ENCODE measurements at places on chromosomes 1 and 21.
A peak's percentile ranks its signal among the peaks of the same experiment; 100 is the strongest.

- DNase-seq: no peak
These were observed 70.0 kb downstream of the KCTD3 start for GRCh38 chr1:215637041-215637573.

GRCh38 chr1:152084853-152085252 is 4.0 kb downstream of the TCHHL1 start:
- no peak for DNase-seq

- peak; percentile 10 for DNase-seq
These were observed 504 bp downstream of the SCCPDH start for GRCh38 chr1:246724731-246725095.

DNA sequence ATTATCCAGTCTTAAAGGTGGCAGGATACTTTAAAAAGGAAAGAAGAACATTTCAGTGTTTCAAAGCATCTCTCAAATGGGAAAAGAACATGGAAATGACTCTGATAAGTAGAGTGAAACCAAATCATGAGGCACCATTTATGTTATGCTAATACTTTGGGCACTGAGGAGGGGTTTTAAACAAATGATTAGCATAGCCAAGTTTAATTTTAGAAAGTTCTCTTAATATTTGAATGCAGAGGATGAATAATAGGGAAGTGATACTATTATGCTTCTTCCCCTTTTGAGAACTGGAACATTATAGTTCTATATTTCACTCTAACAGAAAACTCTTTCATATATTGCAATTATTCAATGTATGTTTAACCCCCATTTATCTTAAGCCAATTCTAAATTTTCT is 1181.9 kb upstream of the PRMT6 start:
- no peak for DNase-seq

GRCh38 chr1:225446595-225446960 is 18.7 kb upstream of the LBR start:
- DNase-seq: no peak

DNA sequence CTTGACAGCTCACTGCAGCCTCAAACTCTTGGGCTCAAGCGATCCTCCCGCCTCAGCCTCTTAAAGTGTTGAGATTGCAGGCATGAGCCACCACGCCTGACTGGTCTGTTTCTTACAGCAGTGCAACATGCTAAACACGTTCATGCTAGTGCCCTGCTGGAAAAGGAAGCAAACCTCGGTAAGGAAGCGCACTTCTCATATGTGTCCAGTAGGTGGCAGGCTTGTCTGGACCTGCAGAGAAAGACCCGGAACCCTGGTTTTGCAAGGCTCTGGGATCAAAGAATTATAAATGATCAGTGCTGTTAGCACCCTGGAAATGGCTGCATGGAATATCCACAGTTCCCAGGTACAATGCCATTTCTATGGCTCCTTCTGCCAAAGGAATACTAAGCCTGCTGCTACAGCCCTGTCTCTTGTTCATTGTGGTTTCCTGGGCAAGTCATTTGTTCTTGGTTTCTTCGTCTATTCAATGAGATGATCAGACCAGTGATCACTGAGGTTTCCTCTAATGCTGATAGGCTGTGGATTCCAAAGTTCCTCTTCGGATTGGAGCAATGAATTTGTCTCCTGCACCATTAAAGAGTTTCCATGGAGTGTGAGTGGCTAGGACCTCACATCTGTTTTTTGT is 15.9 kb downstream of the RNU5D-1 start:
- peak; percentile 39 for DNase-seq

GRCh38 chr1:157153746-157154145 is 15.6 kb upstream of the ETV3 start:
- DNase-seq: no peak

DNA sequence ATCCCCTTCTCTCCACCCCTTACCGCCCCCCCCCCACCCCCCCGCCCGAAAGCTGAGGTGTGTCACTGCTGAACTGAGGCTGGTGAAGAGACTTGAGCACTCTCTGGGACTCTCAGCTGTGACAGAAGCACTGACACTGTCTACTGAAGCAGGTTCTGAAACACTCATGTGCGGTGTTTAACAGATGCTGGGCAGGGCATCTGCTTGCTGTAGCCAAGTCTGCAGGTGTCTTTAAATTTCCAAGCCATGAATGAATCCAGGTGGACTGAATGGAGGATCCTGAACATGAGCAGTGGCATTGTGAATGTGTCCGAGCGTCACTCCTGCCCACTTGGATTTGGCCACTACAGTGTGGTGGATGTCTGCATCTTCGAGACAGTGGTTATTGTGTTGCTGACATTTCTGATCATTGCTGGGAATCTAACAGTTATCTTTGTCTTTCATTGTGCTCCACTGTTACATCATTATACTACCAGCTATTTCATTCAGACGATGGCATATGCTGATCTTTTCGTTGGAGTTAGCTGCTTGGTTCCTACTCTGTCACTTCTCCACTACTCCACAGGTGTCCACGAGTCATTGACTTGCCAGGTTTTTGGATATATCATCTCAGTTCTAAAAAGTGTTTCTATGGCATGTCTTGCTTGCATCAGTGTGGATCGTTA is at the start of gene GPR52:
TSS of gene GPR52 (plus strand) at position 99 of the 665 bp plus-strand sequence. CDS start at position 247, 148 bp downstream.
- no peak for DNase-seq

DNA sequence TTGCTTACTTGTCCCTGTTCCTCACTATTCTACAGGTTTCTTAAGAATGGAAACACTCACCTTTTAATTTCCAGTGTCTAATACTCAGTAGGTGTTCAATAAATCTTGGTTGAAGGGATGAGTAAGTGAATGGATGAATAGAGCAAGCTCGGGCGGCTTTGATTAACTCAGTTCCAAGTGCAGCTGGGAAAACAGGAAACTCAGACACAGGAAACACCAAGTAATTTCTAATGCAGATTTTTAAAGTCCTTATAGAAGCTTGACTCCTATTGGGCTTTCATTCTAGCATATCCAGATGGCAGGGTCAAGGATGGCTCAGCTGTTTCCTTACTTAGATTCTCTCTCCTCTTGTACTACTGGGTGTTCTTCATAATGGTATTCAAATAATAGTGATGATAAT is 14.0 kb downstream of the CAMK1G start:
- no peak for DNase-seq

GRCh38 chr1:236148470-236148845 is 6.1 kb downstream of the GPR137B start:
- DNase-seq: no peak

DNA sequence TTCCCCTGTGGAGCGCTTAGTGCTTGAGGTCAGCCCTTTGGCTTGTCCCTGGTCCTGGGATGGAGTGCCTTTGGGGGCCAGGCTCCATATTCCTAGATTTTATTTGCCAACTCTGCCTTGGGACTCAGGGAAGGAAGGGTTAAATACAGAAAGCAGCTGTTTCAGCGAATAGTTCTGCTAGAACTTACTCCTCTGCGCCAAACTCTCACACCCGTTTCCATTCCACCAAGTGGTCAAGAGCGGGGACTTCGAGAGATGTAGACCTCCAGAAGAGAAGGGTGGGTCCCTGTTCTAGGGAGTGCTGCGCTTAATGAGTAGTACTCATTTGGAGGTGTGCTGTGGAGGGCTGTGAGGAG is 704 bp upstream of the TOMM40L start:
- DNase-seq: no peak

GRCh38 chr1:205183676-205184335 is 27.7 kb downstream of the DSTYK start:
- no peak for DNase-seq

DNA sequence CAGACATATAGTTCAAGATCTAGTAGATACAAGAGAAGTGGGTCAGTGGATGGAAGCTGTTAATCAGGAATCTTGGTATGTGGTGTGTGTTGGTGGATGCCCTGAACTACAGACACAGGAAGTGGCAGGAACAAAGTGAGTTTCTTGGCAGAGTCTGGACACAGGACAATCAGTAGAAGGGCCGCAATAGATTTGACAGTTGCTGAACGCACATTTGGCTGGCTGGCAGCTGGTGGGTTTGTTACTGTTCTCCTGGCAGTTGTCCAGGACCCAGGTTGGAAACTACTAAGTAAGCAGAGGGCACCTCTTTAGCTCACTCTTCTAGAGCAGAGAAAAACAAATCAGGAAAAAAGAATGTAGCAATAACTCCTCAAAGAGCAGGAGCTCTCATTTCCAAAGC is 13.2 kb downstream of the KRTAP26-1 start:
- DNase-seq: no peak

DNA sequence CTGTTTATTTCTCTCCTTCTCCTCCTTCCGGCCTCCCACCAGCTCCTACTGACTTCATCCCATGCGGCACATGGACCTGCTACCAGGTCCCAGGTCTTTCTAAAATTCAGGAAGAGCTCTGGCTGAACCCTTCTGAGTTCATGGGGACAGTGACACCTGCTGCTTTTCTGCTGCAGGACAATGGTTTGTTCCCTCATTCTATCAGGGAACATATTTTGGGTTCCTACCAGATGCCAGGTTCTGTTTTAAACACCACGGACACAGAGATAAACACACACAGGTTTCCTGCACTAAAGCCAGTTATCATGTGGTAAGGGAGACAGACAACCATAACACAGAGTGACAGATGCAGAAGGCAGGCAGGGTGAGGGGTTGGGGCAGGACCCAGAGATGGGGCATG is 114.0 kb upstream of the RAB4A start:
- no peak for DNase-seq

DNA sequence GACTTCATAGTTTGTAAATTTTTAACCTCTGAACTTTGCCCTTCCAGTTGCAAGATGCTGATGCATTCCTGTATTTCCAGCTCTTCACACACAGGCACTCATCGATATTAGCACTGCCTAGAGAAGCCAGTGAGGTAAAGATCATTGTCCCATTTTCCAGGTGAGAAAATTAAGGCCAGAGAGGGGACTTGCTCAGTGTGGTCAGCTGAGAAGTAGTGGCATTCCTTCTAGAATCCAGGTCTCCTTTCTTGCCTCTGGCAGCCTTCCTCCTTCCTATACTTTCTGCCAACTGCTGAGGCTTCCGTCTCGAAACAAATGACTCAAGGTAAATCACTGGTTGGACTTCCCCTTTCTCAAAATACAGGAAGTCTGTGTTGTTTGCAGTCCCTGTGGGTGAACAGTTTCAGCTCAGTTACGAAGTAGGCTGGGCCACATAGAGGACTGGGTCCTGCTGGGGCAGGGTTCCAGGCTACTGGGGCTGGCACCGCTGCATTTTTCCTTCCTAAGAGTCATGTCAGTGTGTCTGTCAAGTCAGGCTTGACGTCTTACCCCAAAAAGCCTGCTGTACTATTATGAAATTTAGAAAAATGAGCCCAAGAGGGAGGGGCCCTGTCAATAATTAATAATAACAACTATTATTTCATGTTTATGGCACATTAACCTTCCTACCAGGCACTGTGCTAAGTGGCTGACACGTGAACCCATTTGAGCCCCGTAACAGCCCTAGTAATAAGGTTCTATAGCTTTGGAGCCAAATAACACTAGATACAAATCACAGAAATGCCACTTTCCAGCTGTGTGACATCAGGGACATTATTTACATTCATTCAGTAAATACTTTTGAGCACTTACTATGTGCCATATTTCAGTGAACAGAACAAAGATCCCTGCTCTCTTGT is 16.6 kb upstream of the RNF19B start:
- peak; percentile 88 for DNase-seq

All from NCI-H226 (cell line).